ENCODE measurements at places on chromosomes 5 and 9.
A peak's percentile ranks its signal among the peaks of the same experiment; 100 is the strongest.

- DNase-seq: no peak
Observed at GRCh38 chr9:98219794-98220370, 27.4 kb upstream of the CORO2A start.

GRCh38 chr5:64979531-64979930 is 210.8 kb downstream of the CWC27 start:
- DNase-seq: no peak

DNA sequence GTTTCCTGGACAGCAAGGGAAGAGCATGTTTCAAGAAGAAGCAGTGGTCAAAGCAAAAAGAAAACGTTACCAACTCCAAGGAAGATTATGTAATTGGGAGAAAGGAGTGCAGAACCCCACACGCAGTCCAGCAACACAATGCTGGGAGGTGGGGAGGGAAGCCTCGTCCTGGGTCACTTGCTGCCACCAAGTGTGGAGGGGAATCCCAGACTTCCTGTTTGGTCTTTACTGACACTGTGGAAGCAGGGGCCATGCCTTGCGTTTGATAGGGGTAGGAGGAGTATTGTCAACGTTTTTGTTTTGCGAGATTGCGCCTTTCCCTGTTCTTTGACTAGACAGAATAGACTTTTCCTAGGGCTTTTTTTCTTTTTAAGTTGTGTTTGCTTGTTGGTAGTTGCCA is 421.0 kb downstream of the KDM4C start:
- no peak for DNase-seq

GRCh38 chr5:71014176-71014575 is 11.0 kb downstream of the NAIP start:
- no peak for DNase-seq

GRCh38 chr9:36456480-36457065 is 56.5 kb upstream of the RNF38 start:
- no peak for DNase-seq

- DNase-seq: no peak
Observed at GRCh38 chr9:1171546-1171945, 121.4 kb downstream of the DMRT2 start.

GRCh38 chr5:149961957-149962409 is 1.4 kb downstream of the SLC26A2 start:
- peak; percentile 69 for DNase-seq

DNA sequence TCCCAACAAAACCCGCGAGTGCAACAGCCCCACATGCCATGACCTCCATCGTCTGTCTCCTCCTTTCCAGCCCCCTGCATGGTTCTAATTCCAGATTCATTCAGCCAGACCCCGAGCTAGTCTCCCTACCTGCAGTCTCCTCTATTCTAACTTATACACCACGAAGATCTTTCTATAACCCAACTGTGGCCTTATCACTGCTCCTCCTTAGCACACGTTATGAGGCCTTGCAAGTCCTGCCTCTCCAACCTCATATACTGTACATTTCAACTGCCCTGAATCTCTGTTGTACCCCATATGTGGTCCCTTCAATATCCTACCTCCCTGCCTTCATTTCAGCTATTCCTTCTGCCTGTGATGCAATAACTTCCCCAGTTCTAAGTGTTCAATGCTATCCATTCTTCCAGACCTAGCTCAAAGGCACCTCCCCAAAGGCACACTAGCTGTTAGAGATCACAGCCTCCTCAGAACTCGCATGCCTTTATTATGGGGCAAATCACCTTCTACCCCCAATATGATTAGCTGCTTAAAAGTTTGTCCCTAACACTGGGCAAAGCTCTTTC is 215.1 kb upstream of the TRIM32 start:
- DNase-seq: no peak

DNA sequence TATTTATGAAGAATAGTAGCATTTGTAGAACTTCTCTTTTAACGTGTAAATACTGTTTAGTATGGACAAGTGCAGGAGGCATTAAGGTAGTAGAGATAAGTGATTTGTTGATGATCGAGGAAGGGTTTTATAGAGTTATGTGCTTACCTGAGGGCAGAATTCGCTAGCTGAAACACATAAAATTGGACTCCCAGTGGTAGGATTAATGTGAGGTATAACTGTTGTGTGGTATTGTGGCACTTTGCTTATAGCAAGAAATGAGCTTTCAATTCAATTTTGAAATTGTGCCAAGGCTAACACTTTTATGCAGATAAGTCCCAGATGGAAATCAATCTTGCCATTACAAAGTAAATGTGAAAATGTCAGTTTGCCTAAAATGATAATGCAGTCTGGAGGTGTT is 1.2 kb downstream of the AP3S1 start:
- DNase-seq: no peak

GRCh38 chr9:37471942-37472684 is 6.9 kb upstream of the ZBTB5 start:
- no peak for DNase-seq

DNA sequence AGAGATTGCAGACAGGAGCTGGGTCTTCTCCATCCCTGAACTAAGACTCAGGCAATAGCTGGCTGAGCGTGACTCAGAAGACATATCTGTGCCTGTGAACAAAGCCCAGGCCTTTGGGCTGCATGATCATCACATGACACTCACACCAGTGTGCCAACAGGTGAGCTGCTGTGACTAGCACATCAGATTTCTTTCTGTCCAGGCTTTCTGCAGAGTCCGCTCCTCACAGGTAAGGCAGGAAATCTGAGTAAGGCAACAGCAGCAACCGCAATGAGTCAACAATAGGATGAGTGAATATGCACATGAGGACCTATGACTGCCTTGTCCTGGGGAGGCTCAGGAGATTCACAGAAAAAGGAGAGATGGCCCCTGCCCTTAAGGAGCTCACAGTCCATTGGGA is 293.6 kb downstream of the ACTL7B start:
- no peak for DNase-seq

DNA sequence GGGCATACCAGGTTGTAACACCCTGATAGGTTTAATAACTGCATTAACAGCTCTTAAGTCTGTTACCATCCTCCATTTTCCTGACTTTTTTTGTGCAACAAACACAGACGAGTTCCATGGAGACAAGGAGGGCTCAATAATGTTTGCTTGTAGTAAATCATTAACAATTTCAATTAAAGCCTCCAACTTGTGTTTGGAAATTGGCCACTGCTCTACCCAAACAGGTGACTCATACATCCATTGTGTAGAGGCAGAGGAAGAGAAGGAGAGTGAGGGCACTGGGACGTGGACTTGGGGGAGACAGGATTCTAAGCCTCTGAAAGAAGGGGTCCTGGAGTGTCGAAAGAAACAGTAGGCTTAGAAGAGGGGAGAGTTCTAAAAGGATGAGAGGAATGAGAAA is 213.6 kb upstream of the KCNN2 start:
- DNase-seq: peak; percentile 47

GRCh38 chr5:86837610-86838009 is 219.9 kb downstream of the COX7C start:
- DNase-seq: no peak

DNA sequence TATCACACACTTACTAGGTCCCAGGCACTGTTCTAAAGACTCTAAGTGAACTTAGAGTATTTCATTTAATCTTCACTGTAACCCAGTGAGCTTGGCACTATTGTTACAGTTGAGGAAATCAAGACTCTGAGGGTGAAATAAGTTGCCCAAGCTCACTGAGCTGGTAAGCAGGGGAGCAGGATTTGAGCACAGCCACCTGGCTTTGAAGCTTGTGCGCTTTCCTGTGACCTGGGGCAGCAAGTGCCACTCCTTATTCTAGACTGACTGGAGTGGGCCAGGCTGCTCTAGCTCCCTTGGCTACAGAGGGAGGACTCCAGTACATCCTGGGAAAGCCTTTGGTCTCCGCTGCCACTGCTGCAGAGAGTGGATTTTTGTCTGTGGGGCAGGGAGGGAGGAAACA is 50.0 kb downstream of the RGS3 start:
- DNase-seq: no peak

DNA sequence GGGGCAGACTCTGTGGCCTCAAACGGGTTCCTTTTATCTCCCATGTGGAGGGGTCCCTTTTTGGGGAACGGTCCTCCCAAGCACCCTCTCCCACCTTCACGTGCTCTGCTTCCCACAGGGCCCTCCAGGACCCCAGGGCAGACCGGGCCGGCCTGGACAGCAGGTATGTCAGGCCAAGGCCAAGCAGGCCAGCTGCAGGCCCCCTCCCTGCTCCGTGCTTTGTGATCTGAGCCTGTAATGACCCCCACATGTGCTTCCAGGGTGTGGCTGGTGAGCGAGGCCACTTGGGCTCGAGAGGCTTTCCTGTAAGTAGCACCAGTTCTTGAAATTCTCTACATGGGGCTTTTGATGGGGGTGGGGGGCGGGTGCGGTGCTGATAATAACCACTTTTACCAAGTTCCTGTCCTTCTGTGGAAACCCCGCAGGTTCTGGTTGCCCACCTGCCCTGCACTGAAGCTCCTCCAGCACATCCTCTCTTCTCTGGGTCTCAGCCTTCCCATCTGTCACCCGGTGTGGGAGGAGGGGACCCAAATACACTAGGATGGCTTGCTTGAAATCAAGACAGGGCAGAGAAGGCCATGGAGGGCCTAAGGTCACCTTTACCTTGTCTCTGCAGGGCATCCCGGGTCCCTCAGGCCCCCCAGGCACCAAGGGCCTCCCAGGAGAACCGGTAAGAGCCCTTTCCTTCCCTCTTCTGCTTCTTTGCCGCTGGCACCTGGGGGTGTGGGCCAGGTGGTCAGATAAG is 57.9 kb upstream of the ORM1 start:
- DNase-seq: no peak

- DNase-seq: no peak
Observed at GRCh38 chr9:125418404-125418803, 156.8 kb downstream of the GAPVD1 start.

GRCh38 chr5:137220523-137220927 is 278.6 kb downstream of the SPOCK1 start:
- DNase-seq: peak; percentile 62

DNA sequence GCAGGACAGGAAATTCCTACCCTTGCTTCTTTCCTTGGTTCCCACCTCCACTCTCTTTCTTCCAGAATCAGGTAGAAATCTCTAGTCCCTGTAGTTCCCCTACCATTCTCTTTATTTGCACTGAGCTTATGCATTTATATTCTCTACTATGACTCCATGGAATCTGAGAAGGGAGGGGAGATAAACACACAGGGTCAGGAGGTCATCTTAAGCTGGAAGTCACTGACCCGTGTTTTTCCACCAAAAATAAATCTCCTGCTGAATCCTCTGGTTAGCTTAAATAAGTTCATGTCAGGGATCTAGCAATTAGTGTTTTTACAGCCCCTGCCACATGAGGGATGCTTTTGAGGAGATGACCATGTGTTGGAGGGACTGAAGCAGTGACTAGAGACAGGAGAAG is 3.7 kb downstream of the ACTL7B start:
- no peak for DNase-seq

GRCh38 chr5:158514319-158514985 is 585.3 kb downstream of the EBF1 start:
- no peak for DNase-seq

GRCh38 chr5:157292599-157292998 is 26.7 kb downstream of the CYFIP2 start:
- no peak for DNase-seq

- peak; percentile 17 for DNase-seq
Observed at GRCh38 chr5:114857941-114858551, 311.7 kb downstream of the TRIM36 start.

DNA sequence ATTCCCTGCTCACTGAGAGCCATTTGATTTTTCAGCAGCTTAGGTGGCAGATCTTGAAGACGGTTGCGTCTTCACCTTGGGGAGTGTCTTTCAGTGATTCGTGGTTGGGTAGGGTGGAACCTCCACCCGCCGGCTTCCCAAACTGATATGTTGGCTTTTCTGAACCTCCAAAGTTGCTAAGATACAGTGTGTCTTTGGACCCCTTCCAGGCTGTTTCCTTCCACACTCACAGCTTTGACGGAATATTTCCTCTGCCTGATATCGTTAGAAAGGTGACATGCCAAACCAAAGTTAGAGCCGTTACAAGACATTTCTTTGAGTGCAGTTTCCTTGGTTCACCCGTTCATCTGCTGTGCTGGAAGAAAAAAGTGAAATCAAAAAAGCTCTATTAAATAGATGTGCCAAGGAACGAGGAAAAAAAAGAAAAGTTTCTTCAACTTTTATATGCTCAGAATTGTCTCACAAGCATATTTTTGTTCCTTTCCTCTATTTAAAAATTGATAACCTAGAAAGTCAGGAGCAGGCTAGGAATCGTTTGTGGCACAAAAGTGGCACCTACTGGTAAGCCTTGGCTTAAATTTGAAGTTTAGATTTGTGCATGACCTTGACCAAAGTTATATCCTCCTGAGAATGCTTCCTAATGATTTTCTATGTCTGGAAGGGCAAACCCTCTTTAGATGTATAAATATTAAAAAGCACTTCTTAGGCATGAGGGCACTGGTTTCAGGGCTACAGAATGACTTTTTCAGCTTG is 270.7 kb upstream of the WWC1 start:
- no peak for DNase-seq

DNA sequence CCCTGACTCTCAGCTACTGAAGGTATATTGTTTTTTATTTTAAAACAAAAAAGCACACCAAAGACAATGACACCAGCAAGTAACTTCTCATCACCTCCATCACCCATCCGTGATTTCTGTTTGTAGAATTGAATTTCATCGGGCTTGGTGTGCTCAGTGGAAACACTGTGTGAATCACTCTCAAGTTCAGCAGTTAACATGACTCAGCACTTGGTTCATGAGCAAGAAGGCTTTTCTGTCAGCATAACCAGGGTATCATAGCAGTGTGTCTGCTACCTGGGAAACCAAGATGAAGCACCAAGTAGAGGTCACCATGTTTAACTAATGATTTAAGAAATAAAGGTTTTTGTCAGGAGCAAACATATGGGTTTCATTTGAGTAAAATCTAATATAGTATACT is 123.7 kb downstream of the INSYN2B start:
- DNase-seq: no peak

Data from stomach (tissue), 19 donors.